ENCODE measurements at places on chromosomes 5 and 9.

- no peak for DNase-seq
Observed at GRCh38 chr9:81317223-81317622, 372.1 kb downstream of the TLE1 start.

DNA sequence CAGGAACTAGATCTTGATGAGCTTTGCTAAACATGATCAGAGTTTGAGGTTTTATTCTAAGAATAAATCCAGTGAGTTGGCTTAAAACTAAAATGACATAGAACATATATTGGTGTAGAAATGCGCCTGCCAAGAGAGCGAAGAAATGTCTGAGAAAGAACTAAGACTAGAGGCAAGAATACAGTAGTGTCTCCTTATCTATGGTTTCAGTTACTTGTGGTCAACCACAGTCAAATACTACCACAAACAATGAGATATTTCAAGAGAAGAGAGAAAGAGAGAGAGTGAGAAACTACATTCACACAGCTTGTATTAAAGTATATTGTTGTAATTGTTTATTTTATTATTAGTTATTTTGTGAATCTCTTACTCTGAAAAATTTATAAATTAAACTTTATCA is 254.4 kb upstream of the CDH10 start:
- no peak for DNase-seq

- DNase-seq = peak; percentile 39
Observed at GRCh38 chr5:77312413-77312812, 101.9 kb downstream of the PDE8B start.

GRCh38 chr5:172007175-172008110 is 1.0 kb upstream of the FBXW11 start:
- peak; percentile 31 for DNase-seq

- DNase-seq = no peak
Observed at GRCh38 chr9:87885484-87886189, 3.0 kb downstream of the SPATA31E1 start.

DNA sequence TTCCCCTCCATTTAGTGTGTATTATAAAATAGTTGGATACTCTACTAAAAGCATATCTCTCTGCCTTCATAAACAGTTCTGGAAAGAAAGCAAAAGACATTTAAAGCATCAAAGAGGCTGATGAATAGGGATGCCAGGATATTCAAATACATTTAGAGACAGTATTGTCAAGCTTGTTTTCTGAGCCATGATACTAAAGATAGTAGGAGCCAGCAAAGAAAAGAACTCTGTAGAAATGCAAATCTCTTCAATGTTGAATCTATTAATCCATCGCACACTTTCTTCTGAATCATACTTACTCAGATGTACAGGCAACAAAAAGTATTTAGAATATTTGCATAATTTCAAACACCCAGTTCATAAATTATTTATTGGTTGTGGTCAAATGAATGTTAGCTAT is 207.1 kb upstream of the MEF2C start:
- no peak for DNase-seq

DNA sequence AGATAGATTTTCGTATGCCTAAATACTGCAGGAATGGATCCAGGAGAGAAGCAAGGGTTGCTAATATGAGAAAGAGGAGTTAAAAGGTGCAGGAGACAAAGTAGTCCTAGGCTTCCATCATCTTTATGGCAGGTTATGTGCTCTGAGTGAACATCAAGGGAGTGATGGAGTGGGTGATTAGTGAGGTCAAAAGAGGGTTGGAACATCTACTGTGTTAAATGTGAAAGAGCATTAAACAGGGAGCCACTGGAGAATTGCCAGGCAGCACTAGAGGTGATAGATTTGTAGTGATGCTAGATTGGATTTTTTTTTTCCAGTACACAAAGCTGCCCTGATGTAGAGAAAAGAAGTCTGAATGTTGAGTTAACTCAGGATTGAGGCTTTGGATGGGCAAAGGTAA is 199.3 kb downstream of the NMUR2 start:
- DNase-seq = no peak

DNA sequence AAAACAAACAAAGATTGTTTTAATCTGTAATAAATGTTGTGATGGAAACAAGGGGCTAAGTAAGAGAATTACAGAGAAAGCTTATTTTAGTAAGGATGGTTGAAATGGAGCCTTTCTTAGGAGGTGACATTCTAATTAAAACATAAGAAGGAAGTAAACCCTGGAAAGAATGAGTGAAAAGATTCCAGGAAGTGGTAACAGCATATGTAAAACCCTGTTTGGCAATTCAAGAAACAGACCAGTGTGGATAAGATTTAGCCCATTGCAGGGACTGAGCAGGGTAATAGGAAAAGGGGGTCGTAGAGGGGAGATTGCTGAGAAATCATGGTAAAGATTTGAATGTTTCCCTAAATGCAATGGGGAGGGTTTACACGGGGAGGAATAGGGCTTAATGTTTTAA is 21.6 kb upstream of the PIP5K1B start:
- DNase-seq = no peak

DNA sequence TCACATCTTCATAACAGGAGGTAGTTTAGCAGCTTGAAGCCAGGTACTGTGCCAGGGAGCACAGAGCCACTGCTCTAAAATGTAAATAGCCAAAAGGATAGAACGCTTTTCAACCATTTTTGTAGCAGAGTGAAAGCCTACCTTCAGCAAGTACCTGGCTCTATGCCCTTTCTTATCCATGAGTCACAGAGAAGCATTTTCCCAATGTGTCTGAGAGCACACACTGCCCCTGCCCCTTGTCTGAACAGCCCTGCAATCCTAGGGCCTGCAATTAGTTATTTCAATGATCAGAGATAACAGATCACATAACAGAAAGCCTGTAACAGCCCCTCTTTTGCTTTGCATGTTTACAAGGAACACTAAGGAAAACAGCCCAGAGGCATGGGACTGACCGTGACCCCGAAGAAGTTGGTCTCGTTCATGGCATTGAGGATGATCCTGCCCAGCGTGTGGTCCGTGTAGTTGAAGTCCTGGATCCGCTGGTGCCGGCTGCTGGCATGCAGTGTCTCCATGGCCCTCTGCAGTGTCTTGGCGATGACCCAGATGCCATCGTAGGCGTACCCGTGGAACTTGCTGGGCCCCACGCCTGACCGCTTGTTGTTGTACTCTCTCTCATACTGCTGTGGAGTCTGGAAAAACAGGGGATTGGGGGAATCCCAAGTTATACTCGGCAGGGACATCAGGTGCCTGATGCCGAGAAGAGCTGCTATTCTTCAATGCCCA is 198.3 kb upstream of the TBC1D2 start:
- DNase-seq = peak; percentile 33

DNA sequence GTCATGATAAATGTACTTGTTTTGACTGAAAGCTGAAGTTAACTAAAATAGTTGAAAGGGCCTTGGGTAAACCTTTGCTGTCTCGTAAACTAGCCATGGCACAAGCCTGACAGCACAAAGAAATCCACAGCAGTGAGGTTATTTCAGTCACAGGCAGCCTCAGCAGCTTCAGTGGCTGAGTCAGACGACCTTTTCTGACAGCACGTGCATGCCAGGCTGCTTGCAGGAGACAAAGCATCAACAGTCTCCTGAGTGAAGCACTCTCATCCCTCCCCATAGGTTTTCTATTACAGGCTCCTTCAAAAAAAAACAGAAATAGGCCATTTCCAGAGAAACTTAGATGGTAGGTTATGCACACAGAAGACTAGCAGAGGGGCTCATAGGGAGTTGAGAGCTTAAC is 34.6 kb downstream of the OXCT1 start:
- peak; percentile 78 for DNase-seq

- DNase-seq = no peak
Observed at GRCh38 chr5:37807015-37807414, 32.8 kb downstream of the GDNF start.

DNA sequence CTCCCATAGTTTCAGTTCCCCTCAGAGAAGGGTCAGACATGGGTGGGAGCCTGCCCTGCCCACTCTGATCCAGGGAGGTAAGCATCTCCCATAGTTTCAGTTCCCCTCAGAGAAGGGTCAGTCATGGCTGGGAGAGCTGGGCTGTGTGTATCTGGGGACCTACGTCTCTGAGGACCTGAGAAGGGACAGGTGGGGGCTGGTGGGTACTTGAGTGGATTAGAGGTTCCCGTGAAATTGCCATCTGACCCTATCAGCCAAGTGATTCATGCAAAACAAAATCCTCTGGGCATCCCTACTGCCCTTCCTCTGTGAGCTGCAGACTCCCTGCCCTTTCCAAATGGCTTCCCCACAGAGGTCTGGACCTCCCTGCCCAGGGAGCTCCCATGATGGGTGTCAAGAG is 3.9 kb downstream of the ENHO start:
- no peak for DNase-seq

GRCh38 chr5:168656633-168657032 is 77.5 kb upstream of the PANK3 start:
- peak; percentile 70 for DNase-seq

DNA sequence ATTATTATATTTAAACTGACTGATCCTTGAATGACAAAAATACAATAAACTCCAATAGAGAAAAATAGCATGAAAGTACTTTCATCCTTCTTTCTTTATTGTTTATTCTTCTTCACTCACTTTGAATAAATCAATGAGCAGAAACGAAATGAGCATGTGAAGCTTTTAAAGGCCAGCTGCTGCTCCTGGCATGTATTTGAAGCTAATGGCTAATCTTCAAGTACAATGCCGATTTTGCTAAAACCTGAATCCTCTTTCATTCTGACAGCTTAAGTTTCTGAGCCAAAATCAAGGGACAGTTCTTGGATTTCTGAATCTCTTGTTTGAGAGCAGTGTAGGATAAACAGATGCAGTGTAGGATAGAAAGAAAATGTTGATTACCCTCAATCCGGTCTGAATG is 237.3 kb downstream of the CDH10 start:
- no peak for DNase-seq

GRCh38 chr9:16681652-16681987 is 188.8 kb downstream of the BNC2 start:
- DNase-seq = no peak

GRCh38 chr9:107332883-107333282 is 49.8 kb downstream of the RAD23B start:
- no peak for DNase-seq

All from fibroblast of pulmonary artery (primary cell).